ENCODE measurements at places on chromosomes 6 and 20.

- no peak for DNase-seq
Observed at GRCh38 chr6:20538907-20539306, 4.7 kb downstream of the CDKAL1 start.

DNA sequence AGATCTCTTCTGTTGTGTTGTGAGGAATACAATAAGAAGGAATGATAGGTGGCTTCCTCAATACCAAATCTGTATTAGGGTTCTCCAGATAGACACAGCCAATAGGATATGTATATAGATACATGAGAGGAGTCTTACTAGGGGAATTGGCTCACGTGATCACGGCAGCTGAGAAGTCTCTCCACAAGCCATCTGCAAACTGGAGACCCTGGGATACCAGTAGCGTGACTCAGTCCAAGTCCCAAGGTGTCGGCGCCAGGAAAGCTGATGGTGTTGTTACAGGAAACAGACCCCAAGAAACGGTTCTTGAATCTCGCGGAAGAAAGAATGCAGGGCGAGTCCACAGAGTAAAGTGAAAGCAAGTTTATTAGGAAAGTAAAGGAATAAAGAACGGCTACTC is 61.4 kb downstream of the SYTL3 start:
- peak; percentile 82 for DNase-seq

GRCh38 chr20:4502756-4503155 is 219.0 kb upstream of the PRND start:
- DNase-seq: no peak

DNA sequence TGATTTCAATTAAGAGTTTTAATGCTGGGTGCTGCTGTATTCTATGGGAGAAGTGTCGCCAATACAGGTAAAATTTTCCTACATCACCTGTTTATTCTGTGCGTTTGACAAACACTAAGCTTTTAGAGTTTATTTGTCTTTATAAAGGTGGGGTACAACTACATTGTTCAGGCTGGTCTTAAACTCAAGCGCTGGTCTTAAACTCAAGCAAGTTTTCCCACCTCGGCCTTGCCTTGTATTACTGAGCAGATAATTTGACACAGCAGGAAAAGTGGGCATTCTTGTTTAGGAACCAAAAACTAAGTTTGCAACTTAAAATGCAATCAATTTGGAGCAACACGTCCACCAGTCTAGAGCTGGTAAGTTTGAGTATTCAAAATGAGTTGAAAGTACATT is 112.9 kb upstream of the BTN3A2 start:
- DNase-seq: no peak

DNA sequence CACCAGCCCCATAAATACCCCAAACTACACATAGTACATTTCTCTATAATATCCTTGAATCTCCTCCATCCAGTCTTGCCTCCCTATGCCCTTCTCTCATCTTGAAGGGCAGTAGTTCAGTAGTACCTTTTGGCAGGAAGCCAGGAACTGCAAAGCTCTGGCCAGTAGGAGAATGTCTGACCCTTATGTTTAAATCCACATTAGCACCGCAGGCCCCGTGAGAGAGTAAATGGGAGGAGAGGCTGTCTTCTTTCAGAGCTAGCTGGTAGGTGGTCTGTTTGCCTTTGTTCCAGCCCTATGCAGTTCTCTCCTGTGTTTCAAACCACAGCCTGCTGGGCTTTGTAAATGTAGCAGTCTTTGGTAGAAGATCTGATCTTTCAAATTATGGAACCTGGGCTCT is 690.7 kb downstream of the DOK5 start:
- peak; percentile 78 for DNase-seq

GRCh38 chr6:109671733-109672132 is 19.3 kb downstream of the AK9 start:
- no peak for DNase-seq

DNA sequence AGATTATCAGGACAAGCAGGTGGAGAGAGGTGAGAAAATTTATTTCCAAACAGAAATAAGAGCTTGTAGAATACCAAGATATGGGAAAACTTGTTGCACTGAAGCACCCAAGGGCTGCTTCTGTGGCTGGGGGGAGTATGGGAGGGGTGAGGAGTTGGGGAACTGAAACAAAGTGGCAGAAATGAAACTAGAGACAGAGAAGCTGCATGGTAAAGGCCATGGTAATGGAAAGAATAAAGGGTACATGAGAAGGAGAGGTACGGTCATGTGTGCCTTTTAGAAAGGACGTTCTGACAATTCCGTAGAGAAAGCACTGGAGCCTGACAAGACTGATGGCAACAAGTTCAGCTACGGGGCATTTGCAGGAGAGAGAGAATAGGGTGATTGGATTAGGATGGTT is 51.6 kb upstream of the RIN2 start:
- no peak for DNase-seq

GRCh38 chr20:7993703-7994102 is 25.9 kb downstream of the TMX4 start:
- no peak for DNase-seq

DNA sequence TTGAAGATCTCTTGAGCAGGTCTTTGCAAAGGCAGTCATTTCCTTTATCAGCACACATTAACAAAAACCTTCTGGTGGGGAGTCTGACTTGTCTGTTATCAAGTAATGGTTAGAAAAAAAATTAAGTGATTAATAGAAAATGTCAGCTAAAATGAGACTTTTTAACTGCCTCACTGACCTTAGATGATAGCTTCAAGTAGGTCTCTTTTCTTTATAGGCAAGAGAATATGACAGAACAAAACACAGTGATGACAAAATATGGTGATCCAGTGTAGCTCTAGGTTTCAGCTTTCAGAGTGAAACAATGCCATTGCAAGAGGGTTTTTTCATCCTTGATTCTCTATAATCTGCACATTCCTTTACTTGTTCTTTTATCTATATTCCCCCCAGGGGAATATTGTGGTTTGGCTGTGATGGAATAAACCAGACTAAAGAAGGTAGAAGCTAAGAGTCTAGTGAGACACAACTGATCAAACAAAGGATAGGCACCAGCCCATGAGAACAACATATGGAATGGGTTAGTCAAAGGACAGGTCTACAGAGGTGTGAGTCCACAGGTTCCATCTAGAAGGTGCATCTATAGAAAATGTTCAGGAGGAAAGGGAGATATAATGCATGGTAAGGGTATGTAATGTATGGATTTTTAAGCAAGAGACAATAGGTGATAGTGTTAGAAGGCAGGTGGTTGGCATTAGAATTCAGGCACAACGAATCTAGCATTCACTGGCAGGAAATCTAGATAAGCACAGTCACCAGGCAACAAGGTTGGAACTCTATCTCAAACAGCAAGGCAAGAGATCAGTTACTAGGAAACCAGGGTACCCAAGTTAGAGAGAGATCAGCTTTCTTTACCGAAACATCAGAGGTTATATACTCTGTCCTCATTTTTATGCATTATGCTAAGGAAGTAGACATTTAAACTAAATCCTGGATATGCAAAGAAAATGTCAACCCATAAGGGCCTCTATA is 228.9 kb upstream of the SMLR1 start:
- no peak for DNase-seq

GRCh38 chr20:38157635-38158495 is 7.2 kb downstream of the TGM2 start:
- no peak for DNase-seq

GRCh38 chr6:157094038-157094437 is 229.3 kb downstream of the TMEM242 start:
- no peak for DNase-seq

GRCh38 chr6:131125431-131125830 is 9.8 kb upstream of the AKAP7 start:
- no peak for DNase-seq

- no peak for DNase-seq
Observed at GRCh38 chr20:1374246-1374645, 18.6 kb downstream of the FKBP1A start.

GRCh38 chr6:382883-383810 is 8.4 kb upstream of the IRF4 start:
- no peak for DNase-seq

DNA sequence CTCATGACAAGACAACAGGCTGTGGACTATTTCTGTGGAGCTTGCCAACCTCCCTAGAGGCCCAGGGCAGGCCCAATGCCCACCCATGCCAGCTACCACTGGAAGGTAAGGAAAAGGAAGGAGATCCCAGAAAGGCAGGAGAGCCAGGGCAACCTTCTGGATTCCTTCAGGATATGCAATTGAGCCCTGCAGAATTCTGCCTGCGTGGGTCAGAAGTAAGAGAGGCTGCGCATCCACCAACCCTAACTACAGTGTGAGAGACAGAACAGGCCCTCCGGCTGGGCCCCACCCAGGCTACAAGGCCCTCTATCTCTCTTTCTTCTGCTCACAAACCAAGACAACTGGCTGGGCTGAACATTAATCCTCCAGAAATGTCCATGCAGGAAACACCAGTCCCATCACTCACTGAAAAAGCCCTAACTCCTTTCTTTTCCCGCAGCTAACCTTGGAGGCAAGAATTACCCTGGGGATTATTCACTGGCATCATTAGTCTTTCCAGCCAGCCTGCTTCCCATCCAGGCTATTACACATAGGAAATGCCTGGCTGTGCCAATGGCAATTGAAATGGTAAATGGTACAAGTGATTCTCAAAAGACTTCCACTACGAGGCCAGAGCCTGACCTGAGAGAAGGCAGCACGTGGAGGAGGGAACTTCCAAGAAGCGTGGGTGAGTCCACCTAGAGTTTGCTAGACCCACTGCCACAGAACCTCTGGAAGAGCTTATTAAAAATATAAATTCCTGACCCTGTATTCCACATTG is 15.2 kb downstream of the MAP1LC3A start:
- DNase-seq: no peak

DNA sequence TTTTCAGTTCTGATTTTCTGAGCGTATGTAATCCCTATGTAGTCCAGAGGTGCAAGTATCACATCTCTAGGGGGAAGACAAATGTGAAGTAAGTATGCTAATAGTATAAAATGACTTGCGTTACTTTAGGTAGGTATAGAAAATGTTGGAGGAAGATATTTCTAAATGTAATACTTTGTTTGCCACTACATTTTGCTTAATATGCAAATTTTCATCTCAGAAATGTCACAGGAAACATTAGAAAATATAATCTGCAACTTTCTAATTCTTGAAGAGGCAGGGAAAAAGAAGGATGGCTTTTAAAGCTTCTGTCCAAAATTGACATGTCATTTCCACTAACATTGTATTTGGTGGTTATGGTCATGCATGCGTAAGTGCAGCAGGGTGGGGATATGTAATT is 85.6 kb downstream of the CD2AP start:
- no peak for DNase-seq

- no peak for DNase-seq
Observed at GRCh38 chr6:99183066-99183465, 166.4 kb downstream of the FAXC start.

GRCh38 chr20:40331807-40332560 is 357.1 kb downstream of the MAFB start:
- DNase-seq: no peak

DNA sequence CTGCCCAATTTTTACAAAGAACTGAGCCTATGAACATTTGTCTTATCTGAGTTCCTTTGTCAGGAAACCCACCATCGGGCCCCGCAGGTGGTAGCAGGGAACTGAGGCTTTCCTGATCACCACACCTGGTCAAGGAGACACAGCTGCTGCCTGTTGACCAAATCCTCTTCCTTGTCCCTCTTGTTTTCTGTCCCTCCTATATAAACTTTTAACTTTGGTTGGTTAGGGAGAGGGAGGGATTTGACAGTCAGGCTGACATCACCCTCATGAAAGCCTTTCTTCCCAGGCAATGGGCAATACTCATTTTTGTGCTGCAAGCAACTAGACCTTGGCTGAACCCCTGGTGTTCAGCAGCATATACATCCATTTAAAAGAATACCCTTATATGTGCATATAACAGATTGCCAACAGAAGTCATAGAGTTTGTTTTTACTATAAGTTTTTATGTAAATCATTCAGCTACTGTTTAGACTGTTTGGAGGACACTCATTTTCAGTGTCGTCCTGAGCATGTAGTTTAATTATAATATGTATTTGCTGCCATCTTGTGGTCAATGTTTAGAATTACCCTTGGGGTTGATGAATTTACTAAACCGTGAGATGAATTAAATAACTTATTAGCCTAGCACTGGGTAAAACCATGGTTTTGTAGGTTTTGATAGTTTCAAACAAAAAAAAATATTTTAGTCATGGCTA is 17.0 kb downstream of the CRISP1 start:
- peak; percentile 83 for DNase-seq

DNA sequence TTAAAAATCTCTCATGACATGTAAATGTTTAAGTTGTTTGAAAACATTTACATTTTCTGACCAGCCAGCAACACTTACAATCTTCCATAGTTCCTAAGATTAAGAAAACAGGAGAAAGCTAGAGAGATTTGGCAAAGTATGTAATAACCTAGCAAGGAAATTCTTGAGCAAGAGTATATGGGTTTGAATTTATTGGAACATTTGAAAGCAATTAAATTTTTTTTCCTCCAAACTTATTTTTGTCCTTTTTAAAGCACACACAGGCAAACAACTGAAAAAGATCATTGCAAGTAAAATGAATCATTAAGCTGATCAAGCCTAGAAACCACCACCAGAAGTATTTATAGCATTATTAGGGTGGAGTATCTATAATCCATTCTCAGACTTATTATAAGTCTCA is 20.1 kb upstream of the ZNF217 start:
- DNase-seq: no peak

DNA sequence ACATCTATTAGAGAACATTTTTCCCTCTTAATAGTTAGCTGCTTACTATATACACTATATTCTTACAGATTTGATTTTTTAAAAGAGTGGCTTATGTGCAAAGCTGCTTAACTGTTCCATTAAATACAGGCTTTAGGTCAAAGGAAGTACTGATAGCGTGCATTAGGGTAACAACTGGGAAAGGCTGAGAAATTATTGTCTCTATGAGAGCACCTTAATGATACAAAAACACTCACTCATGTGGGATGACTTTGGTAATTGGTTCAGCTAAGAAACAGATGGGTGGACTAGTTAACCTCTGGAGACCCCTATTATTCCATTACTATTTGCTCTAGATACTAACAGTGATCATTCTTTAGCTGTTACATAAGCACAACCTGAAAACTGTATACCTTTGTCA is 4.0 kb downstream of the DCDC2 start:
- no peak for DNase-seq

GRCh38 chr6:166751051-166751595 is 124.1 kb upstream of the RPS6KA2 start:
- DNase-seq: no peak

DNA sequence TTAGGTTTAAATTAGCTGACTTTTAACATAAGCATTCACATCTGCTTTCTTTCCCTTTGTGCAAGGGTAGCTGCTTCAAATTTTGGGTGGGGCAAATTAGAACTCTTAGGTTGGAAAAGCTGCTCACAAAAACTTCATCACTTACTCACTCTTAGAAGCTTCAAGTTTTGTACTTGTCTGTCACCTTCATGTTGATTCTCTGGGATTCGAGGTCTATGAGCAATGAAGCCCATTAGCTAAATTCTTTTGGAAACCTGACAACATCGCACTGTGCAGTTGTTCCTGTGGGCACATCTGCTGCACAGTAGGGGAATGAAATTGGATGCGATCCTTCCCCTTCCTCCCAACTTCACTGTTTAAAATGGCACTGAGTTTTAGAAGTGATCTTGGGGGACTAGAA is 156.1 kb downstream of the UBE3D start:
- no peak for DNase-seq

DNA sequence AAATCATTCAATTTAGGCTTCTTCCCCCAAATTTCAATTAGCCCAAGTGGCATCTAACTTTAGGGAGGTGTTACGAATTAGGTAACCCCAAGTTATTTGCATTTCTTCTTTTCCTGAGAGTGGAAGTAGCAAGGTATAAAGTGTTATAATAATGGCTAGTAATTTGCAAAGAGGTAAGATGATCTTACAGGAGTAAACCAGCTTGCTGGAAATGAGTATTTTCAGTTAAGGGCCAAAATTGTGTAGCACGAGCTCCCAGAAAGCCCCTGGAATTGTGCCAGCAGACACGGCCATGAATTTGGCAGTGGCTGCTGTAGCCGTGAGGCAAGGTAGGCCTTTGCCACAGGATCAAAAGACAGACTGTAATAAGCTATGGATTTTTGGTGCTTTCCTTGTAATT is 38.0 kb downstream of the CITED2 start:
- DNase-seq: peak; percentile 74
